Posterior cingulate gyrus (tissue), 11 donors: ENCODE measurements at places on chromosomes 1 and 21.

DNA sequence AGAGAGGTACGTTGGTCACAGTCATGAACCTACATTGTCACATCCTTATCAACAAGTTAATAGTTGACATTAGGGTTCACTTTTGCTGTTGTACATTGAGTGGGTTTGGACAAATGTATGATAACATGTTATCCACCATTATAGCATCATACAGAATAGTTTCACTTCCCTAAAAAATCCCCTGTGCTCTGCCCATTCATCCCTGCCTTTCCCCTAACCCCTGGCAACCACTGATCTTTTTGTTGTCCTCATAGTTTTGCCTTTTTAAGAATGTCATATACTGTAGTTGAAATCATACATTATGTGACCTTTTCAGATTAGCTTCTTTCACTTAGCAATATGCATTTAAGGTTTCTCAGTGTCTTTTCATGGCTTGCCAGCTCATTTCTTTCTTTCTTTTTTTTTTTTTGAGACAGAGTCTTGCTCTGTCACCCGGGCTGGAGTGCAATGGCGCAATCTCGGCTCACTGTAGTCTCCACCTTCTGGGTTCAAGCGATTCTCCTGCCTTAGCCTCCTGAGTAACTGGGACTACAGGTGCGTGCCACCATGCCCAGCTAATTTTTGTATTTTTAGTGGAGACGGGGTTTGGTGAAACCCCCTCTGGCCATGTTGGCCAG, 50.6 kb downstream of the UCK2 start:
- no peak for DNase-seq

DNA sequence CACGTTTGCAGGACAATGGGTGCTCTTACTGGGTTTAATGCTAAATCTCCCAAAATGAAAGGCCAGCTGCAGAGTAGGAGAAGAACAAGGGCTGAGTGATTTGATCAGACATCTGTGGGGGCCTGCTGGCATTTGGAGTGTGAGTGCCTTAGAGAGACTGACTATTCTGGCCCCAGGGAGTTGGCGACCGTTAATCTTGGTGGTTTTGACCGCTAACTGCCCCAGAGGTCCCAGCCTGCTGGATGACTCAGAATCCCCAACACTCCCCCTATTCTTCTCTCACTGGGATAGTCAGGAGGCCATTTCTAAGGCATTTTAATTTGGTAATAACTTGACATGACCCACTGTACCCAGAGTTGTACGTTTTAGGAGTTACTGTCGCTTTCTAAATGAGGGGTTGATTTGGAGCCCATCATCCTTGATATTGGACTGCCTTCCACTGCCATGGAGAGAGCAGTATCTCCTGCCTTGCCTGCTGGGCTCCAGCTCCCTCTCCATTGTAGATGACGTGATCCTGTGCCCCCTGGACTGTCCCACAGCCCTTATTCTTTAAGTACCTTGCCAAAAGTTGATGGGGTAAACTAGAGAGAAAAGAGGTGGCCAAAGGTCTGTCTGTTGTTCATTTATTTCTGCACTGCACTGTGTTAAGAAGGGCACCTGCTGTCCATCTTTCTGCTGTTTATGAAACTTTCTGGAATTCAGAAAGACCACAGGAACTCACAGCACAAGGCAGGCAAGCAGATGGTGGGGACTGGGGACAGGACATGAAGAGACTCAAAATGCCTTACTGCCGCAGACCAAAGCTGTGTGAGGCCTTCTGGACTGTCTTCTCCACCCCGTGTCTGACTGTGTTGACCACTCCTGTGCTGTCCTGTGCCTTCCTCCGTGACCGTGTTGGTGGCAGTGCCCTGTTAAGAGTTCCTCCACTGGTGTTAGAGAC, 98.2 kb upstream of the ARTN start:
- no peak for DNase-seq

GRCh38 chr1:32540605-32541004, 1.4 kb downstream of the ZBTB8A start:
- no peak for DNase-seq

DNA sequence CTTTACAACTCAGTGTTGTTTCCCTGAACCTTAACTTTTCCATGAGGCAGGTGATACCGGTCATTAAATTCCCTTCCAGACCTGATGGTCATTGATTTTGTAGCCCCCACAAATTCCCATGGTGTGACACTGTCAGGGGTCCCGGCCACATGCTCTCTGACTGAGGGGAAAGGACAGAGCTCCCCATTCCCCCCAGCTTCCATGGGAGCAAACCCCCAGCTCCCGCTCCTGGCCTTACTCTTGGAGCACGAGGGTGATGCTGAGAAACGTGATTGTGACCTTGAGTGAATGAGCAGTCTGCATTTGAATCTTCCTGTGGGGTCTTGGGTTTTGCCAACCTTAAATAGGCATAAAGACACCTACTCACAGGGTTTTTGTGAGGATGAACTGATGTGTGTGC, 366.8 kb downstream of the RPS6KC1 start:
- DNase-seq = no peak

DNA sequence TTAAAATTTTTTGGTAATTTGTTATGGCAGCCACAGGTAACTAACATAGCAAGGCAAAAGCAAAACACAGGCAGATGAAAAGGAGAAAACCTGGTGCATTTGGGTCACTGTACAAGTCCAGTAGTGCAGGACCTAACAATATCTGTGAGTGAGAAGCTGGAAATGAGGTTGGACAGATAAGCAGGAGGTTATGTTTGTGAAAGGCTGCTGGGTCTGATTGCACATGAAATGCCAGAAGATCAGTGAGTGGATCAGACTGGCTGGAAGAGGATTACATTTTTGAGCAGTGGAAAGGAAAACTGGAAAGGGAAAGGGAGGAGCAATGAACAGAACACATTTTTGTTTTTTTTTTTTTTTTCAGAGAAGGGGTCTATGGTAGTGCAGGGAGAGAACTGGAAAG, 73.6 kb downstream of the CYYR1 start:
- no peak for DNase-seq

DNA sequence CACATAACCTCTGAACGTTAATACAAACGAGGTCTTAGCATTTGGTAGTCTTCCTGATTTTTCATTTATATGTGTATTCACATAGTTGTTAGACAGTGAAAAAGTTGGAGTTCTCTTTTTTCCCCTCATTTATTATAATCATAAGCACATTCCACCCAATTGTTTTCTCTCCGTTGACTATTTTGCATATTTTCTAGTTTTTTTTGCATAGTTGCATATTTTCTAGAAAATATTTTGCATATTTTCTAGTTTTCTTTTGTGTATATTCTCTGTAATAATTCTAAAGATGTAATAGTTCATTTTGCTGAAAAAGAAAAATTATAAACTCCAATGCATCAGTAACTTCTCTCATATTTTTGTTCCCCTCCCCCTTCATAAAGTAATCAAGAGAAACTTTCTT, 47.5 kb downstream of the FYB2 start:
- no peak for DNase-seq

GRCh38 chr1:185939142-185939541, 205.0 kb downstream of the HMCN1 start:
- no peak for DNase-seq

DNA sequence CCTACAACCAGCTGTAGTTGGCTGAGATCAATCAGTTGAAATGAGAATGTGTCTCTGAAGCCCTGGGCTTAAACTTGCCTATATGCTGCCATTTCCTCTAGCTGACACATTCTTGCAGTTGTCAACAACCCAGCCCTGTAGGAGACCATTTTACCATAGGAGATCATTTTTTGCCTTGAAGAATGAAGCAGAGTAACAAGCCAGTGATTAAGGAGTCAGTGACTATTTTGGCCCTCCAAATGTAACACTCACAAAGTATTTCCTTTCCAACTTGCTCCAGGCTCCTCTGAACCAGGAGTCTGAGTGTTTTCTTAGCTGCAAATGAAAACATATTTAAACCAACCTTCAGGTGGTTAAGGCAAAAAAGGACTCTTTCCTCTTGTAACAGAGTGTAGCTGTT, 183.5 kb downstream of the ZZZ3 start:
- DNase-seq = no peak

DNA sequence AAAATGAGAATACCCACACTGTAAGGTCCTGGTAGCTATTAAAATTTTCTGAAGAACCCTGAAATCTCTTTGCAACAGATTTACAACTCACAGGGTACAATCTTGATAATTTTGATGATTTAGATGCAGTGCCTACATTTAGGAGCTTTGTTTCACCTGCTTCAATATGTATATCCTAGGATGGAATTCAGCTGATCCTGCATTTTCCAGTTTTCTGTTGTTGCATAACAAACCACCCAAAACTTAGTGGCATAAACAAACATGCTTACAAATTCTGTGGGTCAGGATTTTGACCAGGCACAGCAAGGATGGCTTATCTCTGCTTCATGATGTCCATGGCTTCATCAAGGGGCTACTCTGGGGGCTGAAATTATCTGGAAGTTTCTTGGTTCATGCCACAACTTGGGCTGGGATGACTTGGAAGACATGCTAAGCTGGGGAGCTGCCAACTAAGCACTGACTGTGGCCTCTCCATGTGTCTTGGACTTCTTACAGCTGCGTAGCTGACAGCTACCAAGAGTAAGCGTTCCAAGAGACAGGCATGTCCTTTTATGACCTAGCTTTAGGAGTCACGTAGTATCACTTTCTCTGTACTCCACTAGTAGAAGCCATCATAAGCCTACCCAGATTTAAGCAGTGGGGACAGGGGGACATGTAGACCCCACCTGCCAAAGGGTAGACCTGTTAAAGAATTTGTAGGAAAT, 108.5 kb downstream of the CACHD1 start:
- DNase-seq = no peak

DNA sequence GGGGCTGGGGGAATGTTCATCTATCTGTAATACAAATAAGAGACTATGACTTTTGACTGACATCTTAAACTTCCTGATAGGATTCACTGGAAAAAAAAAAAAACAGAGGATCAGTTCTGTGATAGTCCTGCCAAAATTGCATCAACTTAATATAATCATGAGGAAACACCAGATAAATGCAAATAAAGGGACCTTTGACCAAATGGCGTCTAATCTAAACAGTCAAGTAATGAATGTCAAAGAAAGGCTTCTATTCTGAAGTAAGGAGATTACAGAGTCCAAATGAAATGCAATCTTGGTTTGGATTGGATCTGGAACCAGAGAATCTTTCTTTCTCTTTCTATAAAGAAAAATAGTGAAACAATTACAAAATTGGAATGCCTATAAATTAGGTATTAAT, 513.4 kb downstream of the KCNT2 start:
- DNase-seq = no peak

DNA sequence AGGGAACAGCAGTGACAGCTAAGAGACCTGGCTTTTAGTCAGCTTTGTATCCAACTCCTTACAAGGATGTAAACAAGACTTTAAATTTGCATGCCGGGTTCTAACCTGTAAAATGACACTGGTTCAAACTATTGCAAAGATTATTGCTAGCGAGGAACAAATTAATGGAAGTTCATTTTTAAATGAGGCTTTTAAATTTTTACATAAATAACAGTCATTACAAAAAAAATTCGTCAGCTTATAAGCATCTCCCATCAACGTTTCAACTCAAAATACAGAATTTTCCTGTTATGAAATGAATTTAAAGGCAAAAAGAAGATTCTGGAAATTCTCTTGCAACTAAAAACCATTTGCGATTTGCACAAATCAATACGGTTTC, 668 bp downstream of the KIF14 start:
- DNase-seq = no peak

GRCh38 chr1:104765085-104765484, 1015.4 kb downstream of the AMY1C start:
- DNase-seq = no peak

- no peak for DNase-seq
Observed at GRCh38 chr1:205304695-205305070, 16.9 kb downstream of the NUAK2 start.

- DNase-seq = no peak
Observed at GRCh38 chr1:22159891-22160290, 17.0 kb upstream of the WNT4 start.

DNA sequence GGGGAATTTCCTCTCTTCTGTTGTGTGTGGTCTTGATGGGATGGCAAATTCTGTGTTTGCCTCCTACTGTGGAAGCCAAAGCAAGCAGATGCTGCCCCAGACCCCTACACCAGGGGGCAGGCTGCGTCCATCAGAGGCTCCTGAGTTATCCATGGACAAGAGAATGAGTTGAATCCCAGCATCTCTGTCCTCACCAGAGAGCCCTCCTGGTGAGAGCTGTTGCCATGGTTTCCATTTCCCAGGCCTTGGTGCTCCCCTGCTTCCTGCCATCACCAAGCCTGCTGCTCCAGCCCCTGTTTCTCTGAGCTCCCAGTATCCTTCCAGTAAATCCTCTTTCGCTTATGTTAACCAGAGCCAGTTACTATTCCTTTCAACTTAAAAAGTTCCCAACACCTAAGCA, 20.4 kb upstream of the GNG12 start:
- DNase-seq = peak; percentile 69

- DNase-seq = no peak
Observed at GRCh38 chr1:180522213-180522515, 19.8 kb upstream of the ACBD6 start.

GRCh38 chr1:169129109-169129784, 22.8 kb downstream of the ATP1B1 start:
- DNase-seq = no peak

GRCh38 chr1:39109644-39110043, 83.5 kb downstream of the NDUFS5 start:
- no peak for DNase-seq

- no peak for DNase-seq
Observed at GRCh38 chr1:23875382-23875781, 7.3 kb upstream of the FUCA1 start.

DNA sequence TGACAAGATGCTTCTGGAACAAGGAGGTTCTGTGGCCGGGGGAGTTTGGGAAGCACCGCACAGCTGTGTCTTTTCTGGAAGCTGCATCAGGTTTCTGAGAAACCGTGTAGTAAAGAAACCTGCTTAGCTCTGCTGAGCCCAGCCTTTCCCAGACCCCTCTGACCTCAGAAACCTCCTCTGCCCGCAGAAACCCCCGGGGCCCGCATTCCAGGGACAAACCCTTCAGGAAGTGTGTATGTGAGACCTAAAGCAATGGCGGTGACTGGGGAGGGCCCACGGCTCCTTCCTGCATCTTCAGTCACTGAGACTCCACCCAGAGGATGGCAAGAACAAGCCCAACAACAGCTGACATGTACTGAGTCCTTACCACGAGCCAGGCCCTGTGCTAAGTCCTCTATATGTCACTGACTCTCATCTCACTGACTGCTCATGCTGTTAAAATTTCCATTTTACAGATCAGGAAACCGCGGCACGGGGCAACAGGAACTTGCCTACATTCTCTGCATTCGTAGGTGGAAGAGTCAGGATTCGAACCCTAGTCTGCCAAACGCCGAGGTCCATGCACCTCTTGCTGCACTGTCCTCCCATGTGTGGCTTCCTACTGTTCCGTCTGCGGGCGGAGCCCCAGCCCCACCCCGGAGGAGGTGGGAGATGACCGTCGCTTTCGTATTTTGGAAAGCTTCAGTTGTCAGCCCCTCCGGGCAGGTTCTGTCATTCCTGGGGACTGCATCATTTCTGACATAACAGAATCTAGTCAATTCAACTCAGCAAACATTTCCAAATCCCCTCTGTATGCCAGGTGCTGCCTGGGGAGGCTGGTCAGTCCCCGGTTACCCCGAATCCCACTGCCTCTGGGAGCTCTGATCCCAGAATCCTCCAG, 73.3 kb upstream of the KLHDC7A start:
- DNase-seq = no peak
